ENCODE measurements at places on chromosomes 6 and 20.
A peak's percentile ranks its signal among the peaks of the same experiment; 100 is the strongest.

DNA sequence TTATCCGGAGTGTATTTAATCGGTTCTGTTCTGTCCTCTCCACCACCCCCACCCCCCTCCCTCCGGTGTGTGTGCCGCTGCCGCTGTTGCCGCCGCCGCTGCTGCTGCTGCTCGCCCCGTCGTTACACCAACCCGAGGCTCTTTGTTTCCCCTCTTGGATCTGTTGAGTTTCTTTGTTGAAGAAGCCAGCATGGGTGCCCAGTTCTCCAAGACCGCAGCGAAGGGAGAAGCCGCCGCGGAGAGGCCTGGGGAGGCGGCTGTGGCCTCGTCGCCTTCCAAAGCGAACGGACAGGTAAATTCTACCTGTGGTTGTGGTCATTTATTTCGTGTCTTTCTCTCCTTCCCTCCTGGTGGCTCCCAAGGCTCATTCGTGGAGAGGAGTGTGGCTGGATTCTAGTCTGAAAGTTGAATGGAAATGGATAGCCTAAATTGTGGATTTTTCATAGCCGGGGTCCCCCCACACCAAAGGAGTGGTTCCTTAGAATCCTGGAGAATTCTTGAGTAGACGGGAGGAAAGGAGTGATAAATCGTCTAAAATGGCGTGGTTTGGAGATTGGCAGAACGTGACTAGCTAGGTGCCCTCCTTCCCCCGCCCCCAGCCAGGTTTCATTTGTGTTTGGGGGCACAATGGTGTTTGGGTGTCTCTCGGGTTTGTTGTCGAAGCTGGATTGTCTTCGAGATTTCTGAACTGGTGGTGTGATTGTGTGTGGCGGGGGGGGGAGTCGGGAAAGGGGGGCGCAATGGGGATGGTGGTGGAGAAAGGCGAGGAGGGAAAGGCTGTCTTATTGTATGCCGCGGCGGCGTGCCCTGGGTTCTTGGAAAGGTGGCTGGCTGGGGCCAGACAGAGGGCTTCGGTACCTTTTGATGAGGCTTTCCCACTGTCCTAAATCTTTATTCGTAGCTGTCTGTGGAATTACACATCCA is 673 bp downstream of the MARCKS start:
- peak; percentile 72 for DNase-seq

- no peak for DNase-seq
Measured at GRCh38 chr6:148027201-148027600, 315.4 kb upstream of the SASH1 start.

- no peak for DNase-seq
Measured at GRCh38 chr6:118970866-118971265, 35.9 kb upstream of the MCM9 start.

DNA sequence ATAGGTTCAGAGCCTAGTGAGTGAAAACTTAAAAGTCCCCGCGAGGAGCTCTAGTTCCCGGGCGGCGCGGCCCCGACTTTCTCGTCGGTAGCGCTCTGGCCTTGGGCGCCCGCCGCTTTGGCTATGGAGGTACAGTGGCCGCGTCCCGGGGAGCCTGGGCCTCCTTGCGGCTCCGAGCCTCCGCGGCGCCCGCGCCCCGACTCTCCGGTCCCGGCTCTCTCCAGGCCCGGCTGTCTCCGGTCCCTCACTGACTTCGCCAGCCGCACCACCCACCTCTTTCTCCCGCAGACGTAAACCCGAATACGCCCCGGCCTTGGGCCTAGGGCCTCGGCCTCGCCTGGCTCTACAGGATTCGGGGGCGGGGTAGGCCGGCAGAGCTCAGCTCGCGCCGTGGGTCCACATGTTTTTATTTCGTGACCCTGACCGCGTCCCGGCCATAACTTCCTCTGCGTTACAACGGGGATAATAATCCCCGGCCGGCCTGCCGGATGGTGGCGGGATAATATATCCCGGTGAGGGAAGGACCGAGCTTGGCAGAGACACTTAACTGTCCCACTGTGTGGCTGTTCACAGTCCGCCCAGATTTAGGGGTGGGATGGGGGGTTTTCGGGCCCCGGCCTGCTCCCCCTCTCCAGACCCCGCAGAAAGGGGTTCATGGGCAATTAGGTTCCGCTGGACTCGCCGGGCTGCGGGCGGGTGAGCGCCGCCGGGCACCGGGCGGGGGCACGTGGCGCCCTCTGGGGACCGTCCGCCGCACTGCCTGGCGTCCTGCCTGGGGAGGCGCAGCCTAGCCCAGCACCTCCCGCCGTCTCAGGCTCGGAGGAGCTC is 10.0 kb upstream of the TBX18 start:
- DNase-seq: peak; percentile 69

DNA sequence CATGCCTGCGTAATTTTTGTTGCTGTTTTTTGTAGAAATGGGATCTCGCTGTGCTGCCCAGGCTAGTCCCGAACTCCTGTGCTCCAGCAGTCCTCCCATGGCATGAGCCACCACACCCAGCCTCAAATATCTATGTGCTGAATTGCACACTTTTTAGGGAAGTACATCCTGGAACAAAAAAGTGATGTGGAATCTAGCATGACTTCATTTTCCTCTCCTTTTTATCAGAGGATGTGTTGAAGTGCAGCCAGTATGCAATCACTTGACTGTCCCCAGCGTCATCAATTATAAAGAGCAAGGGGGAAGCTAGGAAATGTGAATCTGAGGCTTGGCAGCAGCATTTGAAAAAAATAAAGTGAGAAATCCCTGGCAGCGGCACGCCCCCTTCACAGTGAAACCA is 6.4 kb upstream of the EXOC2 start:
- no peak for DNase-seq

- DNase-seq: no peak
Measured at GRCh38 chr20:24684421-24684871, 215.0 kb downstream of the SYNDIG1 start.

Data from testis (tissue), 5 donors.